Choroid plexus epithelial cell (primary cell): ENCODE measurements at places on chromosomes 6 and 20.

GRCh38 chr6:148934539-148934938 is 187.7 kb downstream of the UST start:
- peak; percentile 26 for DNase-seq

DNA sequence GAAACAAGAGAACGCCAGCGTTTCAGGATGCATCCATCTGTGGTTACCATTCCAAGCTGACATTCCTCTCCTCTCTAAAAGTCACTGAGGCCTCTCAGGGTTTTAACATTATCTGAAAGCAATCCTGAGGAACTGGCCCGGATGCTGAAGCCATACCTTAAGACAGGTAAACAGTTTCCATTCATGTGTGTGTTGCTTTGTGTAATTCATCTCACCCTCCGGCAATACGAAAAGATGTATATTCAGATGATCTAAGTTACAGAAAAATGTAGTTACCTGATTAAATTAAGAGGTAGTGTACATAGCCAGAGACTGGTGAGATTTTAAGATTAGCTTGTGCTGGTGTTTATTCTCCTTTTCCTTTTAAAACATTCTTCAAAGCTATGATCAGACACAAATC is 68.4 kb upstream of the BACH2 start:
- DNase-seq = no peak

GRCh38 chr20:50559856-50560638 is 49.9 kb downstream of the PTPN1 start:
- no peak for DNase-seq

- peak; percentile 79 for DNase-seq
These were observed 65.6 kb downstream of the TULP4 start for GRCh38 chr6:158377860-158378259.

- no peak for DNase-seq
These were observed 170.2 kb upstream of the PLN start for GRCh38 chr6:118377711-118378414.

GRCh38 chr20:46117704-46118467 is at the start of gene CD40:
CD40 (plus strand) TSS chr20:46118314; CDS start chr20:46118344, 30 bp downstream.
- DNase-seq = peak; percentile 62

DNA sequence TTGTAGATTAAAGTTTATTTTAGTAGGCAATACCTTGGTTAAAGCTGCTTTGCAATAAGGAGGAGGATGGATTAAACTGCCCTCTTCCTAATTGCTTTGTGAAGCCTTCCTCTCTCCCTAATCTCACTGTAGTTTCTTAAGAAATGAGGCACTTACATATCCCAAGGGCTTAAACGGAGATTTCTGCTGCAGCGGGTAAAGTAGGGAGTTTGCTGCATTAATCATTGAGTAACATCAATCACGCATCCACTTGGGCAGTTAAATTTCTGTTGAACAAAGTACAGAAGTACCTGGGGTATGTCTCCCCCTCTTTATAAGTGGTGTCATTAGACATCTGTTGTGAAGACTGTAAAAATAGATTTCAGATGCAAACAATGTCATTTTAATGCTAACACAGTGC is 29.5 kb upstream of the ARID1B start:
- no peak for DNase-seq

DNA sequence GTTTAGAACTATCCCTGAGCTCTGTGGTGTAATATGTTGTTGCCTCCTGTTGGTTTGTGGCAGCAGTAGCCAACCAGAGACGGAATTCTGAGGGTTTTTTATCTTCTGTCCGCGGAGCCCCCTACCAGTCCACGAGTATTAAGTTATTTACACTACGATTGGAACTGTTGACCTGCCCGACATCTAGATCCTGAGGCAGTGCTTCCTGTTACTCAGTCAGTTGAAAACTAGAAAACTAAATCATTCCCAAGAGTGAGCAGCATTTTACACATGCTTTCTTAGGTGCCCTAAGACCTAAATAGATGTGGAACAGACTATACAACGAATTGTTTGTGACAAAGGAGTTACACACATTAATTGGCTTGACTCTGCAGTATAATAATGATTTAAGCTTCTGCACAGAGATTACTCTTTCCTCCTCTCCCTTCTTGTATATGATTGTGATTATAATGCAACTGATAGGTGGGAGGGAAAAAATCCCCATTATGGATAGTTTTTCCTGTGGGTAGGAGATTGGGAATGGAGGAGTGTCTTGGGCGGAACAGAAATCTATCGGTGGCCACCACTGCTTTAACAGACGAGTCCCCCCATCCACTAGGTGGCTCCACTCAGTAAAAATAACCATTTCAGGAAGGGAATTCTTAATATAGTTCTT is 1.7 kb downstream of the LOC128125822 start:
- DNase-seq = peak; percentile 78

DNA sequence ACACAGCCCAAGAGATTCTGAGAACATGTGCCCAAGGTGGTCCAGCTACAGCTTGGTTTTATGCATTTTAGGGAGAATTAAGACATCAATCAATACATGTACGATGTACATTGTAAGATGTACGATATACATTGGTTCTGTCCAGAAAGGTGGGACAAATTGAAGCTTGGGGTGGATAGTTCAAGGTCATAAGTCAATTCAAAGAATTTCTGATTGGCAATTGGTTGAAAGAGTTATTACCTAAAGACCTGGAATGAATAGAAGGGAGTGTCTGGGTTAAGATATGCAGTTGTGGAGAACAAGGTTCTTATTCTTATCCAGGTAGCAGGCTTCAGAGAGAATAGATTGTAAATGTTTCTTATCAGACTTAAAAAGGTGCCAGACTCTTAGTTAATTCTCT is 31.8 kb upstream of the LCA5 start:
- no peak for DNase-seq

DNA sequence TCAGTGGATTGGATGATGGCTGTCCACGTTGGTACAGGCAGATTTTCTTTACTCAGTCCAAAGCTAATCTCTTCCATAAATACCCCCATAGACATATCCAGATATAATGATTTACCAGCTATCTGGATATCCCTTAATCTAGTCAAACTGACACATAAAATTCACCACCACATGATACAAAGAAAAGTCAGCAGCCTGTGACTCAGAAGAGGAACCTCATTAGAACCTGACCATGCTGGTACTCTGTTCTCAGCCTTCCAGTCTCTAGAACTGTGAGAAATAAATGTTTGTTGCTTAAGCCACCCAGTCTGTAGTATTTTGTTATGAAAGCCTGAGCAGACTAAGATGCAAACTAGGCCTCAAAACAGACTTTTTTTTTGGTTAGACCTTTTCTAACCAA is 431.3 kb upstream of the RNF217 start:
- DNase-seq = peak; percentile 17

DNA sequence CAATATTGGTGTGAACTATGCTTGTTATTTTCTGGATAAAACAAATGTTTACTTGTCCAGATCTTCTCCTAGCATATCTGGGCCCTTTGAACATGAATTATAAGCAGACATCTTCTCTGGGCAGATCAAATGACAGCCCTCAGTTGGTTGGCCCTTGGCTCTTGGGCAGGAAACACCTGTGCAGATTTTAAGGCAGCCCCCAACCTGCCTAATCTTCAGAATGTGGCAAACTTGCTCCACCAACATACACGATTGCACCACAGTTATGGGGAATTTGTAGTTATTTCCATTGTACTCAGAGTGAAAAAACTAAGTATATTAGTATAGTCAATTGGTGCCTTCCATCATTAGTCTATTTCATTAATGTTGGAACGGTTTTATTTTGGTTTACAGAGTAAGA is 94.9 kb upstream of the KCNK16 start:
- DNase-seq = no peak

DNA sequence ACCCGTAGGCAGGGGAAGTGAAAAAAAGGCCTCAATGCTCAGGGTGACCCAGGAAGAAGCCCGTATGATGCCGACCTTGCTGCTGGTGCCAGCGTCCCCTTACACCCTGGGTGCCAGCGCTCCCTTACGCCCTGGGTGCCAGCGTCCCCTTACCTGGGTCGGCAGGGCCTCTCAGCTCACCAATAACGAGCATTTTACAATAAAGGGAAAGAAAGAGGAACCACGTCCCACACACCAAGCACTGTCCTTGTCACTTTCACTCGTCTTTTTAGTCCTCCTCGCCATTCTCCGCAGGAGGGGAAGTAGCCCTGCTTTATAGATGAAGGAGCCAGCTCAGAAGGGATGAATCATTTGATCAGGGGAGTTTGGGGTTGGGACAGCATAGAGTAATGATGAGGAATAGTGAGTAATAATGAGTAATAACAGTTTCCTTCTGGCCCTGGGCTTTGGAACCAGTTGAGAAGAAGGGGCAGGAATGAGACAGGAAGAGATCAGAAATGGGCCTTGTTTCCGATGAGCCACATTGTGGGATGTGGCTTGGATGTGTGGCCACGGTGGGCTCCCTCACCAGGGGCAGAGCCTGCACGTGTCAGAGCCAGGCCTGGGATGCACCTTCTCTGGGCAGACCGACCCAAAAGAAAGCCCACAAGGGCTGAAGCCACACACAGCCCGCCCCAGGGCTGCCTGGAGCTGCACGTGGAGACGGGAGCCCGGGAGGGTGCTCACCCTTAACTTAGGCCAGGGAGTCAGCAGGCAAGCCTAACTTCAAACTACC is 75.7 kb downstream of the SYNJ2 start:
- DNase-seq = peak; percentile 84

- peak; percentile 92 for DNase-seq
These were observed 39.8 kb downstream of the SRSF3 start for GRCh38 chr6:36633915-36634314.

- no peak for DNase-seq
These were observed 42.9 kb downstream of the GRM1 start for GRCh38 chr6:146071781-146072180.

- DNase-seq = no peak
These were observed 35.7 kb downstream of the TFAP2C start for GRCh38 chr20:56664796-56665195.

- DNase-seq = no peak
These were observed 611 bp downstream of the EPB41L2 start for GRCh38 chr6:131062241-131063027.
